RKO (cell line): ENCODE measurements at places on chromosomes 13 and 19.

DNA sequence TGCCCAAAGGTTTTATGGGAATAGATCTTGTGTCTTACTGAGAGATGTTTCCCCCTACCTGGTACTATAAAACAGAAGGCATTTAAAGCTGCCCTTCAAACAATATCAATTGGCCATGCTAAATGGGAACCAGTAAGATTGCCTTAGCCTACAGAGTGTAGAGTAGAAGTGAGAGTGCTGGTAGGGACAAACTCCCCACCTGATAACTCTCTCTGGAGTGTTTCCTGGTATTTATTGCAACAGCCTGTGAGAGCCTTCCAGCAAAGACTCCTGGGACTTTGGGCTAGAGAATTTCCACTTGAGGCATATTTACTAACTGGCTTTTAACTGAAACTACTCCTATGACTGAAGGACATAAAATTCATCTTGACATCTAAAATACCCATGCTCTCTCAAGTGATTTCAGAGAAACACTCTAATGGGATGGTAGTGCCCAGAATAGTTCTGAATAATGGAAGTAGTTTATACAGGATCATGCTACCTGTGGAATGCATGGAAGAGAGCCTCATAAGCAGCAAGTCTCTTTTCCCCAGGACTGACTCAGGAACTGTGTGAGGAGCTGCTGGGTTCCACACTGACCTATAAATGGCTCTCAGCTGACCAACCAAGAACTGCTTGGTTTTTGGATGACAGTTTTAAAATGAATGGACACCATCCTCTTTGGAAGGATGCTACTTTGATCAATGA is 132.7 kb upstream of the SLITRK5 start:
- DNase-seq = no peak

- no peak for DNase-seq
These were observed 77.3 kb downstream of the FGF9 start for GRCh38 chr13:21748166-21748565.

DNA sequence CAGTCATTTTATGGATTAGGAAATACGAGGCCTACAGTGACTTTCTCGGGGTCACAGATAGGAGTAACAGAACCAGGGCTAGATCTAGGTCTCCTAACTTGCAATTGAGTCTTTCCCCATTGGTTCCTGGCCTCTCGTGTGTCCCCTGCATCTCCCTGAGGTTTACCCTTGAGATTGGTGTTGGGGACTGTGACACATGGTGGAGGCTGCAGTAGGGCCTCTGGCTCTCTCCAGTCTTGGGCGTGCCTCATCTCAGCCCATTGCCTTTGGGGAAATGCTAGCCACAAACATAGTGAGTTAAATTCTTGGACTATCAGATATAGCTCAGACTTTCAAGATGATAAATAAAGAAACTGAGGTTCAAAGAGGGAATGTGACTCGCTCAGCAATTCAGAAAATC is 212.1 kb downstream of the KCNRG start:
- DNase-seq = no peak

- no peak for DNase-seq
These were observed 2.4 kb downstream of the SLC8A2 start for GRCh38 chr19:47469363-47469700.

DNA sequence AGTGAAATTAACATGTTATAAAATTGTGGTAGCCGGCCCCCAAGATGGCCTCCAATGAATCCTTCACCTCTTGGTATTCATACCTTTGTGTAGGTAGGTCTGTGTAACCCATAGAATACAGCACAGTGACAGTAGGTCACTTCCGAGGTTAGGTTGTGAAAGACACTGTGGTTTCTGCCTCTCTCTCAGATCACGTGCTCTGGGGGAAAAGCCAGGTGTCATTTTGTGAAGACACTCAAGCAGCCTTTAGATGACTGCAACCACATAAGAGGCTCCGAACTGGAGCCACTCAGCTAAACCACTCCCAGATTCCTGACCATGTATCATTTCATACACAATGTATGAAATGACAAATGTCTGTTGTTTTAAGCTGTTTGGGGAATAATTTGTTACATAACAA is 9.8 kb upstream of the USPL1 start:
- DNase-seq = no peak

DNA sequence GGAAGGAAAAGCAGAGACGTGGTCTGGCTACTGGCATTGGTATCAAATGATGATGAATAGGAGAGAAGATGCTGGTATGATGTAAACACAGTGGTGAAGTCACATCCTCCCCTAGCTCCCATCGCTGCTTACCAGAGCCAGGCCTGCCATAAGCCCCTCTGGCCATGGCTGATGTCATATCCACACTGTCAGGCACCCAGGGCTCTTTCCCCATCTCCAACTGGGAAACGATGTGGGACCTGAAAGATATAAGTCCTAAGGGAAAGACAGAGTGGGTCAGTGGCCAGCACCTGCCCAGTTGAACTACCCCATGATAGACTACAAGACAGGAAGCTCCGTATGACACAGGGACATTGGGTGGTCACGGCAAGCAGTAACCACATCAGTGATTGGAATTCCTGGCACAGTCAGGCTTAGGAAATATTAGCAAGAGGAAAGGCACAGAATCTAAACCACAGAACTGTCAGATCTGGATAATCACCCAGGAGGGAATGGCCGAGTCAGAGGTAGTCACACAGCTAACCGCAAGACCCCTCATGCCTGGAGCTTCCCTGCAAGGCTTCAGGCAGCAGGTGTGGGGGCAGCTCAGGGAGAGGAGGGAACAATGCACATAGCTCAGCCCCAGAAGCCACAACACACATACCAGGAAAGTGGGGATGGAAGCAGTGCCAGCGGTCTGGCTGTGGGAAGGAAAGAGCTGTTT is 3.8 kb downstream of the ZNF792 start:
- DNase-seq = peak; percentile 40

GRCh38 chr13:79966059-79966458 is 374.9 kb downstream of the SPRY2 start:
- no peak for DNase-seq

DNA sequence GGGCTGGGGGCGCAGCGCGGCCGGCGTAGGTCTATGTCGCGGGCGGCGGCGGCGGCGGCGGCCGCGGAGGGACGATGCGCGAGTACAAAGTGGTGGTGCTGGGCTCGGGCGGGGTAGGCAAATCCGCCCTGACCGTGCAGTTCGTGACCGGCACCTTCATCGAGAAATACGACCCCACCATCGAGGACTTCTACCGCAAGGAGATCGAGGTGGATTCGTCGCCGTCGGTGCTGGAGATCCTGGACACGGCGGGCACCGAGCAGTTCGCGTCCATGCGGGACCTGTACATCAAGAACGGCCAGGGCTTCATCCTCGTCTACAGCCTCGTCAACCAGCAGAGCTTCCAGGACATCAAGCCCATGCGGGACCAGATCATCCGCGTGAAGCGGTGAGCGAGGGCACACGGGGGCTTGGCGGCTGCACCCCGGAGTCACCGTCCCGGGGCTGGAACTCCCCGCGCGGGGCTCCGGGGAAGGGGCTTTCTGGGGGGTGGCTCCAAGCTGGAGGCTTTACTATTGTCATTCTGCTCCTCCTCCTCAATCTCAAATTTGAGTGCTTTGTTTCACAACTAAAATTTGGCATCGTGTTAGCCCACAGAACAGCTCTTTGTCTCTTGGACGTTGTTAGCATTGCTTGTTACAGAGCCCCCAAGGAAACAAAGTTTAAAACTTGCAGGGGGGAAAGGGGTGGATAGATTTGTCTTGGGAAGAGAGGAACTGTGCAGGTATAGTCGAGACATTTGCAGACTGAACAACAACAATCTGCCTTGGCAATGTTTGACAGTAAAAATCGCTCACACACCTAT is 630 bp downstream of the RAP2A start:
- peak; percentile 46 for DNase-seq

- DNase-seq = no peak
These were observed 2.2 kb downstream of the DMPK start for GRCh38 chr19:45780146-45780447.

DNA sequence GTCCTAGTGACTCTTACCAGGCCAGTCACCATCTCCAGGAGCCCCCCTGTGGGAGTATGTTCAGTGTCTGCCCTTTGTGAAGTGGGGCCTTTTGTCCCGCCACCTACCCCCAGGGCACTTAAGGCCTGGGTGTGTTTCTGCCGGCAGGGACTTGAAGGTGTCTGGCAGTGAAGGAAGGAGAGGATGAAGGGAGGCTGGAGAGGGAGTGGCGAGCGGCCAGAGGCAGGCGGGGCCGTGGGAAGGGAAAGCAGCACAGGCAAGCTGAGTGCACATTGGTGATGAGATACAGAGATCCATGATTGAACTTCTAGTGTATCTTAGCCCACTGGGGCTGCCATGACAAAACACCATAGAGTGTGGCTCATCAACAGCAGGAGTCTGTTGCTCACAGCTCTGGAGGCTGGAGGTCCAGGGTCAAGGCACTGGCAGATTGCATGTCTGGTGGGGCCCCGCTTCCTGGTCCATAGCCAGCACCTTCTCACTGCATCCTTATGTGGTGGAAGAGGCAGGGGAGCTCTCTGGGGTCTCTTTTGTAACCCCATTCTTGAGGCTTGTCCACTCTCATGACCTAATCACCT is 17.5 kb downstream of the CUL4A start:
- no peak for DNase-seq

DNA sequence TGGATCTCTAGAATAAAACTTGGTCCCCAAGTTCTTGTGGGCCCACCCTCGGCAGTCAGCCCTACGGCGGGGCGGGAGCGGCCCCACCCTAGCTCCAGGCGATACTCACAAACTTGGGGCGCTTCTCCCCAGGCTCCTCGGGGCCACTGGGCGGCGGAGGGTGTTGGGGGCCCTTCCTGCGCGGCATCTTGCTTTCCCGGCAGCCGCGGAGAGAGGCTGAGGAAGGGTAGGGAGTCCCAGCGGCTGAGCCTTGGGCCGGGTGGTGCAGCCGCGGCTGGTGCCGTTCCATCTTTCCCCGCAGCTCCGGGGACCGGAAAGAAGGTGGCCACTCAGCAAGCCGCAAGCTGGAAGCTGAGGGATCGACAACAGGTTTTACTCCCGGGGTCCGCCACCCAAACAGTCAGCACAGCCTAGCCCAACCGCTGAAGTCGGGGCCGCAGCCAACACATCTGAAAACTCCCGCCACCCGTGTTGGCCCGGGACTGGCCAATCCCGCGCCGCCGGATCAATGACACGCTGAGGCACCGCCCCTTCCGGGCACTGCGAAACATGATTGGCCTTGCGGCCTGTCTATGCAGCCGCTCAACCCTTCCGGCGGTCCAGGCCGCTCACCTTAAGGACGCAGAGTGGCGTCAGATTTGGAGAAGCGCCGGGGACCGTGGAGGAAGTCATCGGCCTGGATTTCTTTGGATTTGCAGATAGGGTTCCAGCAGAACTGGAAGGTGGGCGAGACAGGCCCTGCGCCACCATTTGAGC is at the start of gene DIAPH3:
DIAPH3 (minus strand) TSS at position 451 of the 756 bp plus-strand sequence; CDS start at position 289, 162 bp downstream.
- peak; percentile 98 for DNase-seq

DNA sequence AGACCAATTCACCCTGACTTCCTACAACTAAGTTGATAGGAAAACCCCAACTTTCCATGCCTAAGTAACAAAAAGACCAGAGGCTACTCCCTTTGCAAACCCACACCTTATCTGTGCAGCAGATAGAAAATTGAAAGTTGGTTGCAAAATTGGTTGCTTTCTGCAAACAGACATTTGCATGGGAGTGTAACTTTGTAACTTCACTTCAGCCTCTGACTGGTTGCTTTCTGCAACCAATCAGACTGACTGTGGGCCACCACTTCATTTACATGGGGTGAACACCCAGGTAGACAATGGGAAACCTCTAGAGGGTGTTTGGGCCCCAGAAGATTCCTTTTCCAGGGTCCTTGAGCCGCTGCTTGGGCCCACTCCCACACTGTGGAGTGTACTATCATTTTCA is 9.8 kb downstream of the TEX30 start:
- no peak for DNase-seq

- DNase-seq = no peak
These were observed 203.6 kb upstream of the NBEA start for GRCh38 chr13:34738254-34738992.

- DNase-seq = no peak
These were observed at the start of gene SERP2 for GRCh38 chr13:44373601-44374347. SERP2 (plus strand) TSS chr13:44373824; CDS start chr13:44374026, 202 bp downstream.

GRCh38 chr19:6849876-6850275 is 37.5 kb upstream of the ADGRE1 start:
- no peak for DNase-seq

GRCh38 chr13:52868190-52868589 is 19.8 kb upstream of the PCDH8 start:
- no peak for DNase-seq

- DNase-seq = no peak
These were observed 4.2 kb upstream of the CLEC4G start for GRCh38 chr19:7736148-7736547.

GRCh38 chr13:50280441-50280937 is 265.2 kb downstream of the KCNRG start:
- no peak for DNase-seq

GRCh38 chr13:21683034-21683733 is 12.3 kb downstream of the FGF9 start:
- DNase-seq = peak; percentile 94

- DNase-seq = peak; percentile 36
These were observed 964 bp downstream of the PAK4 start for GRCh38 chr19:39126312-39127187.

DNA sequence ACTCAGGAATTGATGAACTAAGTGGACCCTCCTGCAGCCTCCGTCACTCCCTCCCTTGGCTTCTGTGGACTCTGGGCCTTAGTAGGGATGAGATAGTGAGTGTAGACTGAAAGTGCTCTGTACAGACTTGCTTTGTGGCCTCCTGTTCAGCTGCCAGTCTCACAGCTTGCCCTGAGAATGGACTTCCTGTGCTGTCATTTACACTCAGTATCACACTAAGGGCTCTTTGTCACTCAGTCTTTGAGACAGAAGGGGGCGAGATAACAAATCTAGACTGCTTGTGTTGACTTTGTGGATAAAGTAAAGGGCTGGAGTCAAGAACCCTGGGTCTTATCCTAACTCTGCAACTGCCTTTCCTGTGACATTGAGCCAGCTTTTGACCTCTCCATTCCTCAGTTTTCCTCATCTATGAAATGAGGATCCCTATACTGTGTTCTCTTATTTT is 21.0 kb upstream of the SPRY2 start:
- peak; percentile 39 for DNase-seq

GRCh38 chr19:44912854-44913253 is 1.6 kb upstream of the APOC1 start:
- DNase-seq = no peak

DNA sequence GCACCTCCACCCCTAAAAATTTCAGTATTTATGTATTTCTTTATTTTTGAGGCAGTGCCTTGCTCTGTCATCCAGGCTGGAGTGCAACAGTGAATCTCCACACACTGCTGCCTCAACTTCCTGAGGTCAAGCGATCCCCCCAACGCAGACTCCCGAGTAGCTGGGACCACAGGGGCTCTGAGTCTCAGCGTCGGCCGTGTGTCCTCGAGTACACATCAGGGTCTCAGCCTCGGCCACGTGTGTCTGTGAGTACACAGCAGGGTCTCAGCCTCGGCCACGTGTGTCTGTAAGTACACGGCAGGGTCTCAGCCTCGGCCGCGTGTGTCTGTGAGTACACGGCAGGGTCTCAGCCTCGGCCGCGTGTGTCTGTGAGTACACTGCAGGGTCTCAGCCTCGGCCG is 21.2 kb downstream of the C2CD4C start:
- DNase-seq = no peak
